Fibroblast of lung (primary cell): ENCODE measurements at places on chromosomes 16 and 17. TPM values are rescaled to one million over a fixed set of nuclear protein-coding genes. Genes with fewer than 3 reads are reported as not detected.

SSTR5 gene
- not detected in 2 replicates for total RNA-seq

TBC1D3C gene
- total RNA-seq = 1.3 TPM in 1 of 2 replicates, not detected in the other

KCNH4 gene
- total RNA-seq = not detected in 2 replicates

WSB1 gene
- 96.3 and 151 TPM in 2 replicates for total RNA-seq

DOC2A gene
- total RNA-seq = 0.26 and 0.33 TPM in 2 replicates

TCAP gene
- total RNA-seq = 0.17 and 0.26 TPM in 2 replicates

CSH1 gene
- not detected in 2 replicates for total RNA-seq
